ENCODE measurements at places on chromosomes 2 and 18.

DNA sequence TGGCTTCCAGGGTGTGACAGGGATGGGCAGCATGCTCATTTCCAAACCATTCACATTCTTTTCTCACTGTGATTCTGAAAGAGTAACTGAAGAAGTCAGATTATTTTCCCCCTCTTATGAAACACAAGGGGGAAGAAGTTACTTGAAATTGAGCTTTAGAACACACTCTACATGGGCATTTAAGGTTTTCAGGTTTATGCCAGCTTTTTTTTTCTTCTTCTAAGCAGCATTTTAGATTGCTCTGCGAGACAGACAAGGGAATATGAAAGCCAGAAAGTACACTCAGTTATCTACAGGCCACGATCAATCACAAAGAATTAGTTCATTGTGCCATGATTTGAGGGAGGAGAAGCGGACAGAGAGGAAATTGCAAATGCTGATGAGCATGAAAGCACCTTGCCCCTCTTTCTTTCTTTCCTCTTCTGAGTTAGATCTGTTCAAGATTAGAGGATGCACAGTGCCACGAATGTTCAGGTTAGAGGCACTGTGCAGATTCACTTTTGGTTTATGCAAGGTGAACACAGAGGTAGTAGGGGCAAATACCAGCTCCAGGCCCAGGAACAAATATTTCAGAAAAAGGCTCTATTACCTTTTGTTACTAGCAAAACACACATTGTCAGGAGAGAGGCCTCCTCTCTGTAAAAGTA, 49.2 kb downstream of the CXCR4 start:
- DNase-seq, result peak; percentile 27

GRCh38 chr2:192126912-192127311, 67.8 kb downstream of the TMEFF2 start:
- no peak for DNase-seq

DNA sequence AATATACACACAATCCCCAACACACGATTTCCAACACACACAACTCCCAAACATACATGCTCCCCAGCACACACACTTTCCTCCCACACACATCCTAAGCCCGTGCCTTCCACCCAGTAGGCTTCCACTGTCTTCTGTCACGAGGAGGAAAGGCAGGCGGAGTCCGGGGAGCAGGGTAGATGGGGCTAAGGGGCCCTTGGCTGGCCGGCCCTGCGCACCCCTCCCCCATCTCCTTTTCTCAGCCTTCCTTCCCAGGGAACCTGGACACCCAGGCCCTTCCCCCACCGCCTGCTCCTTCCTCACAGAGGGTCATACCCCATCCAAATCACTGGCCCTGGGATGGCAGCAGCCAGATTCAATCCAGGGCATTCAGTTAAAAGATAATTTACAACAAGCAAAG, 3.4 kb upstream of the PDCD1 start:
- DNase-seq, result no peak

DNA sequence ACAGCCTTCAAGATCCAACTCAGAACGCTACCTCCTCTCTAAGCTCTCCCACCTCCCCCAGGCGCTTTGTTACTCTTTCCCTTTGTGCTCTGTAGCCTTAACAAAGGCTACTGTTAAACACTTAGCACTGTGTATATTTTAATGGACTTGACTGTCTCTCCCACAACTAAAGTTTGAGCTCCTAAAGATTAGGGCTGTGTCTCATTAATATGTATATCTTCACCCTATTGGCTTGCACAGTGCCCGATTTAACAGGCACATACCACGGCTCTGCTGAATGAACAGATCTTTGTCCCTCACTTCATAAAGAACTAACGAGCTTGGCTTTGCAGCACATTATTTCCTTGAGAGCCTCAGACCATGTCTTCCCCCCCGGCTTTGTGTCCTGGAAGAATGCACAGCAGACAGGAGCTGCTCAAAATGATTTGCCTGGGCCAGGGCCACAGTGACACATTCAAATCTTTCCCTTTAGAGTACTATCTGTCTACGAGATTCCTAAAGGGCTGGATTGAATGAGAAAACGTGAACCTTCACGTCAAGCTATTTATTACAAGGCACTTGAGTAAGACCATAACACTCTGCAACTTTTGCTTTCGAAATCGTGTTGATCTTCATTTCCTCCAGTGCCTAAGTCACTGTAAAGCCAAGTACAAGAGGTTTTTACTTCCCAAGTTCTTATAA, 22.1 kb downstream of the ABHD3 start:
- DNase-seq, result peak; percentile 54

Data from CD4-positive, alpha-beta T cell treated with Interleukin-4 for 4 hours (primary cell).